Testis (tissue), 5 donors: ENCODE measurements at places on chromosomes 6 and 20. TPM values are rescaled to one million over a fixed set of nuclear protein-coding genes. Genes with fewer than 3 reads are reported as not detected.

DNA sequence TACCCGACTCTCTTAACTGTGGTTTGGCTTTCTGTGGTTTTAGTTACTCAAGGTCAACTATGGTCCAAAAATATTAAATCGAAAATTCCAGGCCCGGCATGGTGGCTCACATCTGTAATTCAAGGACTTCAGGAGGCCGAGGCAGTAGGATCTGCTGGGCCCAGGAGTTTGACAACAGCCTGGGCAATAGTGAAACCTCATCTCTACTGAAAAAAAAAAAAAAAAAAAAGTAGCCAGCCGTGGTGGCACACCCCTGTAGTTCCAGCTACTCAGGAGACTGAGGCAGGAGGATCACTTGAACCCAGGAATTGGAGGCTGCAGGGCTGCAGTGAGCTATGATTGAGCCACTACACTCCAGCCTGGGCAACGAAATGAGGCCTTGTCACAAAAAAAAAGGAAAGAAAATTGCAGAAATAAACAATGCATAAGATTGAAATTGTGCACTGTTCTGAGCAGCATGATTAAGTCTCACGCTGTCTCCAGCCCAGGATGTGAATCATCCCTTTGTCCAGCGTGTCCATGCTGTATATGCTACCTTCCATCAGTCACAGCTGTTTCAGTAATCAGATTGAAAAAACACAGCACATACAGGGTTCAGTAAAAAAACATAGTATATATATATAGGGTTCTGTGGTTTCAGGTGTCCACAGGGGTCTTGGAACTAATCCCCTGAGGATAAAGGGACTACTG lies 40.7 kb downstream of the RGS17 start:
- no peaks in the 10 kb centered on the region for H3K27me3 ChIP-seq
- no peaks in the 10 kb centered on the region for H3K4me1 ChIP-seq
- no peak overlapping the region for H3K4me3 ChIP-seq
- no peak for DNase-seq
- no peaks in the 10 kb centered on the region for H3K36me3 ChIP-seq

Gene GSTA2
- total RNA-seq = 89.9 TPM

Gene SIRPG
- 1.1 TPM for total RNA-seq

GRCh38 chr20:53999077-53999476 lies 71.3 kb downstream of the BCAS1 start:
- H3K36me3 ChIP-seq = no peaks in the 10 kb centered on the region
- no peak overlapping the region for H3K4me3 ChIP-seq
- H3K27ac ChIP-seq = no peak overlapping the region
- no peaks in the 10 kb centered on the region for H3K27me3 ChIP-seq
- no peak for DNase-seq
- no peaks in the 10 kb centered on the region for H3K4me1 ChIP-seq

Gene BPIFB2
- 1.4 TPM for total RNA-seq
